ENCODE measurements at places on chromosomes 1 and 21.

DNA sequence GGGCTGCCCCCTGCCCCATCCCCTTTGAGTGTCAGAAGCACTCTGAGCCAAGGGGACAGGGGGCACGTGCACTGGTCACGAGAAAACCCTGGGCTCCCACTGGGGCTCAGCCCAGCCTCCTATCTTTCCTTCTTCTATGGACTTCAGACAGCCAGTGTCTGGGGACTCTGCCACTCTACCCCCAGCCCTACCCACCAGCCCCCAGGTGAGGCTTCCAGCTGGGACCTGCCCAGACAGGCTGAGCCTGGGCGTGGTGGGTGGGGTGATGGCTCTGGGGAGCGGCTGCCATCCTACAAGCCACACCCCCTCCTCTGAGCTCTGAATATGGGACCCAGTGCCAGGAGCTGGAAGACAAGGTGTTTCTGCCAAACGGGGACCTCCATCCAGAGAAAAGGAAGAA lies 8.0 kb upstream of the SFN start:
- DNase-seq, result no peak

DNA sequence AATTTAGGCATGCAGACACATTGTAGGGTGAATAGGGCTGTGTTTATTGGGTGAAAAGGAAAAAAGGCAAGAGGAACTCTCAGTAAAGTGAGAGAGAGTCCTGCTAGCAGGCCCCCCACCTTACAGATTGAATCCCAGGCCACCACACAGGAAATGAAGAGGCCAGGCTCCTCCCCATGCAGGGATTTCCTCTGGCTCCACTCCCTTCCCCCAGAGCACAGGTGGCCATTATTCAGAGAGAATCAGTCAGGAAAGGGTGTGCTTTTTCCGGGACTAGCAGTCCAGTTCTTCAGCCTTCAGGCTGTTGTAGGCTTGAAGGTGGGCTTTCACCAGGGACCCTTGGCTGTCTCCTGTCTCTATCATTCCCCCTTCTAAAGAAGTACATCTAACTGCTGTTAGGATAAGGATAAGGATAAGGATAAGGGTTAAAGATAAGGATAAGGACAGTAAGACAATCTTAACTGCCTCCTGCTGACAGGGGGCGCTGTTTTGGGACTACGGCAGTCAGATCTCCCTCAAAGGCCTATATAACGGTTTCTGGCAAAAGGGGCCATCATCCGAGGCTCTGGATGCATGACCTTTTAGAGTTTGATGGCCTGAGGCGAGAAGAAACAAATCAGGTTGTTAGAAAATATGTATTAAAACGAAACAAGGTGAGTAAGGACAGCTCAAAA lies 26.3 kb downstream of the ZNF648 start:
- DNase-seq, result no peak

GRCh38 chr21:44531606-44532564 lies 8.1 kb downstream of the KRTAP10-1 start:
- DNase-seq, result no peak

- no peak for DNase-seq
Measured at GRCh38 chr1:165456861-165457260, 11.9 kb upstream of the RXRG start.

- no peak for DNase-seq
Measured at GRCh38 chr1:181126871-181127587, 38.5 kb downstream of the IER5 start.

GRCh38 chr21:18812308-18812707 lies 408.7 kb upstream of the TMPRSS15 start:
- no peak for DNase-seq

DNA sequence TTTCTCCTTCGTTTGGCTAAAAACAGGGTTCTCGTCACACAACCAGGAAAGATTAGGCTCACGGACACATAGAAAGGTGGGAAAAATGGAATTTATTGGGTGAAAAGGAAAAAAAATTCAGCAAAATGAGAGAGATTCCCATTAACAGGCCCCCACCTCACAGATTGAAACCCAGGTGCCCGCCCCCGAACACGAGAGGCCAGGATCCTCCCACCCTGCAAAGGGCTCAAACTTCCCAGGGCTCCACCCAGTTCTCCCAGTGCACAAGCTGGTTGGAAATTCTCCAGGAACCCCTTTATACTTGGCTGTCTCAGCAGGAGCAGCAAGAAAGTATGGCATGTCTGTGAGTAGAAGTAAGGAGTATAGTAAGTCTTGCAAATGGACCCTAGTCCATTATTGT lies 499.7 kb downstream of the RWDD3 start:
- DNase-seq, result no peak

Measured in stimulated activated CD8-positive, alpha-beta memory T cell treated with anti-CD3 and anti-CD28 coated beads, Interleukin-15, amount 100 ng/mL, for 48 hours (primary cell).